ENCODE measurements at places on chromosomes 7 and 10. TPM values are rescaled to one million over a fixed set of nuclear protein-coding genes. Genes with fewer than 3 reads are reported as not detected.

Gene NPSR1
- not detected for total RNA-seq

Gene AZGP1
- 1,010 TPM for total RNA-seq

Gene TRIL
- 6.0 TPM for total RNA-seq

Gene FOXK1
- total RNA-seq, result 68.5 TPM

Gene SPDYE1
- total RNA-seq, result not detected

Gene ZNF425
- total RNA-seq, result 3.6 TPM

Gene TFEC
- total RNA-seq, result 0.72 TPM

Gene ENTPD1
- 18.9 TPM for total RNA-seq

Gene ASIC3
- 2.7 TPM for total RNA-seq

Gene SFRP5
- 2.2 TPM for total RNA-seq

Gene CUEDC2
- 32.1 TPM for total RNA-seq

Gene CYP3A5
- total RNA-seq, result 448 TPM

Gene HOXA9
- total RNA-seq, result 53.1 TPM

Gene LOXL4
- total RNA-seq, result 1.6 TPM

Gene FAM221A
- 14.5 TPM for total RNA-seq

Gene PCBD1
- 47.0 TPM for total RNA-seq

Gene DENND10
- total RNA-seq, result 32.2 TPM

Gene OGDHL
- total RNA-seq, result not detected

Gene SLC26A5
- 5.3 TPM for total RNA-seq

Gene SIRT1
- total RNA-seq, result 18.8 TPM

Gene PRSS37
- total RNA-seq, result not detected

Gene GPR26
- not detected for total RNA-seq

Gene ANKRD7
- not detected for total RNA-seq

Gene ATG9B
- 180 TPM for total RNA-seq

Gene CUTC
- 27.4 TPM for total RNA-seq

Gene SPDYE2
- not detected for total RNA-seq

Gene AMPH
- 2.7 TPM for total RNA-seq

Gene EPHB6
- 233 TPM for total RNA-seq

Gene NPM3
- 60.5 TPM for total RNA-seq

Gene ZNF518A
- total RNA-seq, result 19.9 TPM

Gene ADAMTS14
- total RNA-seq, result 0.15 TPM

Gene KNDC1
- total RNA-seq, result 2.5 TPM

Gene DLX5
- 39.4 TPM for total RNA-seq

Gene NRG3
- total RNA-seq, result 1.4 TPM

Gene TSC22D4
- 56.2 TPM for total RNA-seq

Gene LIPM
- total RNA-seq, result 34.9 TPM

Gene SH3PXD2A
- 67.7 TPM for total RNA-seq

Gene MEST
- 7.5 TPM for total RNA-seq

Gene ANKMY2
- total RNA-seq, result 16.2 TPM

Gene TEX36
- total RNA-seq, result not detected

Gene LRRC4
- 0.16 TPM for total RNA-seq

Gene GPER1
- total RNA-seq, result 2.6 TPM

Gene NODAL
- not detected for total RNA-seq

Gene POM121L12
- total RNA-seq, result not detected

Gene MOSPD3
- 18.0 TPM for total RNA-seq

Gene LIPF
- not detected for total RNA-seq

Gene TDRD1
- 0.42 TPM for total RNA-seq

Gene RAPGEF5
- 23.4 TPM for total RNA-seq

Gene CRHR2
- total RNA-seq, result not detected

Gene EGR2
- 39.0 TPM for total RNA-seq

Gene AS3MT
- 4.7 TPM for total RNA-seq

Gene ELOVL3
- total RNA-seq, result 84.1 TPM

Gene AKR1D1
- not detected for total RNA-seq

Gene AQP1
- total RNA-seq, result 116 TPM

Gene PNLIPRP2
- total RNA-seq, result not detected

Gene CALD1
- 53.6 TPM for total RNA-seq

Gene ADIRF
- total RNA-seq, result 79.1 TPM

Gene AP1S1
- total RNA-seq, result 42.5 TPM

Gene ADRA2A
- 4.2 TPM for total RNA-seq

Gene DNAH11
- total RNA-seq, result 0.57 TPM

Data from suprapubic skin (tissue), 4 donors.